AG20443 (cell line): ENCODE measurements at places on chromosomes 12 and 14.

- DNase-seq, result no peak
Measured at GRCh38 chr14:98085751-98086150, 1186.2 kb downstream of the BCL11B start.

- no peak for DNase-seq
Measured at GRCh38 chr12:98403936-98404335, 111.5 kb upstream of the TMPO start.

GRCh38 chr12:67269633-67270573 is 745 bp downstream of the CAND1 start:
- DNase-seq, result peak; percentile 32

DNA sequence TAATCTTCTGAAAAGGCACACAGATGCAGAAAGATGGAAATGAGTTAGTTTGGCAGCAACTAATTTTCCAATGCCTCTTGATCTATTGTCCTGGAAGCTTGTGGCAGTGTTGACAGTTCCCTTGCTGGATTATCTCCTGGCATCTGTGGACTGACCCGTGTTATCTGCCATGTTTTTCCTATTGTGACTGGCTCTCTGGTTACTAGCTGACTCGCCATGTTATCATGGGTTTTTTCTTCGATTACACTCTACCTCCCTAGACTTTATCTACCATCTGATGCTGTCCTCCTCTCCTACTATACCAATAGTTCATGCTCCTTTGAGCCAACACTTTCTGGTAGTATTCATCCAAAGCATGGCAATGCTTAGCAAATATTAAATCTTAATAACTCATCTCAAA is 63.3 kb upstream of the FLRT2 start:
- no peak for DNase-seq

- DNase-seq, result no peak
Measured at GRCh38 chr14:41257476-41257875, 349.2 kb upstream of the LRFN5 start.

DNA sequence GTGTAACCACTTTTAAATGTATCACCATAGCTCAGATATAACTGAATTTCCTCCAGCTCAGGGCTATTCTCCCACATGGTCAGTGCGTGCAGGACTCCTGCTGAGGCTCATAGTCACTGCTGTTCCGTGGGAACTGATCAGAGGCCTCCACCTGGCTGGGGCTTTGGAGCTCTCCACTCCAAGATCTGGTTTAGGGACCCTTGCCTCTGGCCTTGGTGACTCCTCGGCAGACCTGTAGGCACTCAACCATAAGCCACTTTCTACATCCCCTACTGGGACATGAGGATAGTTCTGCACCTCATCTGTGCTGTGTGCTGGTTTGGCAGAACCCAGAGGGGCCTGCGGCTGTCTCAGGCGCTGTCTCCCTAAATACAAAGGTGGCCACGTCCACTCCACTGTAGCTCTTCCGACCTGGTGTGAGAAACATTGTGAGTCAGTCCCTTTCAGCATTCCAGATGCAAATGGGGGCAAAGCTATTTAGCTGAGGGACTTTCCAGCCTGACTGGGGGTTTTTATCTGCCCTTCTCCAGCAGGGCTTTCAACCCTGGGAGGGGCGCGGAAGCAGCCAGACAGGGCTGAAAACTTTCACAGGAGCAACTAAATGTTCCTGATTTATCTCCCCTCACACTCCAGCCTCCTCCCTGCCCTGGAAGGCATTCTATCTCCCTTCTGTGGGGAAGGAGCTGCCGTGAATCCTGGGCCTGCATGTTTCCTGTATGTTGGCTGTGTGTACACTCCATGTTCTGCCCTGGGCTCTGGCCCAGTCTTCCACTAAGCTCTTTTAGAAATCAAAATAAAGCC is 218.3 kb upstream of the DAAM1 start:
- DNase-seq, result peak; percentile 12

- DNase-seq, result no peak
Measured at GRCh38 chr12:89796798-89797382, 88.3 kb upstream of the ATP2B1 start.

- DNase-seq, result peak; percentile 53
Measured at GRCh38 chr14:77014004-77014604, 14.4 kb downstream of the IRF2BPL start.

- no peak for DNase-seq
Measured at GRCh38 chr12:81779216-81779615, 20.1 kb upstream of the PPFIA2 start.

- DNase-seq, result peak; percentile 65
Measured at GRCh38 chr12:75724928-75725312, 213.5 kb upstream of the KRR1 start.

DNA sequence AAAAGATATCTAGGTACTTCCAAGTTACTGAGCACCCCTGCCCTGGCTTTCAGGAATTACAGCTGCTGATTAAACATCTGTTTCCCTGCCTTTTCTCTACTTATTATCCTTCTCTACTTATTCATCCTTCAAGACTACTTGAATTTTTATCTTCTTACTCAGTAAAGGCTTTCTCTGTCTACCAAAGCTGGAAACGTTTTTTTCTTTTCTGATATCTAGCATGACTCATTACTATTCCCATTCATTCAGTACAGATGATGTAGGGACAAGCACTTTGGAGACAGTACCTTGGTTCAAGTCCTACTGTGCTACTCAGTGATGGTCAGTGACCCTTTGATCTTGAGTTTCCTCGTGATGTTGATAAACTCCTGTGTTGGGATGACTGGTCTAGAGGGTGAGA is 848.7 kb downstream of the NRXN3 start:
- peak; percentile 30 for DNase-seq

- peak; percentile 49 for DNase-seq
Measured at GRCh38 chr14:51490205-51490604, 161.5 kb upstream of the FRMD6 start.

GRCh38 chr14:79373451-79373850 is 837.9 kb downstream of the DIO2 start:
- no peak for DNase-seq

DNA sequence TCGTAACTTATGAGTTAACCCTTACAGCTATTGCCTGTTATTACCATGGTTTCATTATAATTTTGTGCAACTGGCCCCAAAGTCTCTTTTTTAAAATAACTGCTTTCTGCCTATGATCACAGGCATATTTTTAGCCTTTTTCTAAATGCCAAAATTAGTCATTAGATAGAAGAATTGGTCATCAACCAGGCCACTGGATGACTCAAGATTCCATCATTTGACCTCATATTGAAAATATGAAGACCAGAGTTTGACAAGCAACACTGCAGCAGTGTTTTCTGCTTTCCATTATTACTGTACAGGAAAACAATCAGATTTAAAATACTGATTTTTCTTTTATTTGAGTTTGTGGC is 54.7 kb upstream of the OTOGL start:
- DNase-seq, result peak; percentile 79

DNA sequence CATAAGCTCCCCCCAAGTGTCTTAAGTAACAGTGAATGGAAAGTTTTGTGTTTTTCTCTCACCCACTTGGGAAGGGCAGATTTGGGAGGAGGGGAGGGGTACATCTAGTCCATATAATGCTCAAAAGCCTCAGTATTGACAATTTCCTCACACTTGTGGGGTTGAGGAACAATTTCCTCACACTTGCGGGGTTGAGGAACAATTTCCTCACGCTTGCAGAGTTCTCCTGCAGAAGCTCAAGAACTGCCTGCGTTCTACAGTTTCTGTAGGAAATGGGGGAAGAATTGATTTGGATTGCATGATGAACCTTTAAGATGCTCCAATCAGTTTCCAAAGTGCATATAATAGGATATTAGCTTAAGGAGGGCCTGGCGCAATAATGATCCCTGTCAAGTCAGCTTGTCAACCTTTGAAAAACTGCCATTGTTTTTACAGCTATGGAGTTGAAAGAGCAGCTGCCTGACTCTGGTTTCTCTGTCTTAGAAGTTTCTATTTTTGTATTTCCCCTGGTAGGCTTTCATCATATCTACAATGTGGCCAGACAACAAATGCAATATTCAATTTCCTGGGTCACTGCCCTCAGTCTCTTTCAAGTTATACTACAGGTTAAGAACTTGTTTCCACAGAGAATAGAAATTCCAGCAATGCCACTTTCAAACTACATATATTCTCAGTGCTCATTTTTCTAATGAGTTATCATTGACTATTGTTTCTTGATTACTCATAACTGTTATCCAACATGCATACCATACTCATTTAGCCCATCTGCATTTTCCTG is 66.5 kb downstream of the PLEKHG7 start:
- DNase-seq, result no peak

DNA sequence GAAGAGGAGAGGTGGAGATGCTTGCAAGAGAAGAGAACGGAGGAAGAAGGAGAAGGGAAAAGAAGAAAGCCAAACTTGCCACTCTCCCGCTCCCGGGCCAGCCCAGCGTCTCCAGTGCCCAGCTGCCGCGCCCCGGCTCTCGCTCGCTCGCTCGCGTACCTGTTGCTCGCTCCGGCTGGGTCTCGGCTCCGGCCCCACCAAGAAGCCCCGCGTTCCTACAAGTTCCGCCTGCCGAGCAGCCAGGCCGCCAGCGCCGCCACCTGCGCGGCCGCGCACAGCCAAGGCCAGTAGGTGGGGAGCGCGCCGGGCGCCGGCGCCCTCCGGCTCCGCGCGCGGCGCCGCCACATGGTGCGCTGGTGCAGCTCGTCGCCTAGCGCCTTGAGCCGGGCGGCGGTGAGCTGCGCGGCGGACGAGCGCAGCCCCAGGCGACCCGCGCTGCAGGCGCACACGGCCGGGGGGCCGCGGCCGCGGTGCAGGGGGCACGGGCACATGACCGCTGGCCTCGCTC is 370 bp downstream of the HRK start:
- DNase-seq, result peak; percentile 71

GRCh38 chr12:113845900-113846674 is 120.0 kb downstream of the RBM19 start:
- DNase-seq, result no peak

DNA sequence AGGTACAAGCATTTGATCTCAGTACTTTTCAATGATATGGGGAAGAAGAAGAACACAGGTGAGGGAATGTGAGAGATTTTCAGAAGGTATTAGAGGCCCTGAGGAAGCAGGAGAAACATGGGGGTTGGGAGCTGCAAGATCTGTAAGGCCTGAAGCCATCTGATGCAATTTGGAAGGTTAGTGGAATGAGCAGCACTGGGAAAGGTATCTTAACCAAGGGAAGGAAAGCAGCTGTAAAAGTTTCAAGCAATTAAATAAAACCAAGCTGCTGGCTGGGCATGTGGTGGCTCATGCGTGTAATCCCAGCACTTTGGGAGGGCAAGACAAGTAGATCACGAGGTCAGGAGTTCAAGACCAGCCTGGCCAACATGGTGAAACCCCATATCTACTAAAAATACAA is 104.4 kb upstream of the PARP11 start:
- DNase-seq, result no peak

DNA sequence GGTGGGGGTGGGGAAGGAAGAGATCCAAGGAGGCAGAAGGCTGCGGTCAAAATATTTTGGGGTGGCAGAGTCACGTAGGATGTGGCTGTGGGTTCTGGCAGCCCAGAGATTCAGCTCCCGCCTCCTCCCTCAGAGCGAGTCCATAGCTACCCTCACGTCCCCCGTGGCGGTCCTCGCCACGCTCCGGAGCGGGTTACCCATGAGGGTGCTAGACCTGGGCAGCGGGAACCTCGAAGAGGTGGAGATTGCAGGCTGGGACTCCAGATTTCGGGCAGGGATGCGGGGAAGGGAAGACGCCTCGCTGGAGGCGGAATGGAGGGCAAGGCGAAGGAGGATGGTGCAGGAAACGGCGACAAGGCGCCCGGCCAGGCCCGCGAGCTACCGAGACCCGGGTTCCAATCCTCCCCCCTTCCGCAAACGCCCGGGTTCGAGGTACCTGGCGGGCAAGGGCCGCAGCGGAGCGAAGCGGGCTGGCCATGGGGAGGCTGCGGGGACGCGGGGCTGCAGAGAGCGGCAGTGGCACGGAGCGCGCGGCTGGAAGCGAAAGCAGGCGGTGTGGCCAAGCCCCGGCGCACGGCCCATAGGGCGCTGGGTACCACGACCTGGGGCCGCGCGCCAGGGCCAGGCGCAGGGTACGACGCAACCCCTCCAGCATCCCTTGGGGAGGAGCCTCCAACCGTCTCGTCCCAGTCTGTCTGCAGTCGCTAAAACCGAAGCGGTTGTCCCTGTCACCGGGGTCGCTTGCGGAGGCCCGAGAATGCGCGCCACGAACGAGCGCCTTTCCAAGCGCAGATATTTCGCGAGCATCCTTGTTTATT is 46.2 kb downstream of the BCAT1 start:
- DNase-seq, result peak; percentile 62

DNA sequence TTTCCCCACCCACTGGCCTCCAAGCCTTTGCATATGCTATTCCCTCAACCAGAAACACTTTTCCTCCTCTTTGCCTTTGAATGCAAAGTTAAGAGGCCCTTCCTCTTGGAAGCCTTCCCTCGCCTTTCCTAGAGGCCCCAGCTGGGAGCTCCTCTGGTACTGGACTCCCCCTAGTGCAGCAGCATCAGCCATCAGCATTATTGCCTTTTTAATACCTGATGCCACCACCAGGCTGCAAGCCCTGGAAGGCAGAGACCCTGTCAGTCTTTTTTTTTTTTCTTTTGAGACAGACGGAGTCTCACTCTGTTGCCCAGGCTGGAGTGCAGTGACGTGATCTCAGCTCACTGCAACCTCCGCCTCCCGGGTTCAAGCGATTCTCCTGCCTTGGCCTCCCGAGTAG is 19.1 kb upstream of the PLA2G1B start:
- no peak for DNase-seq

- DNase-seq, result no peak
Measured at GRCh38 chr14:52936437-52936836, 14.4 kb downstream of the FERMT2 start.
